ENCODE measurements at places on chromosomes 2 and 18.

DNA sequence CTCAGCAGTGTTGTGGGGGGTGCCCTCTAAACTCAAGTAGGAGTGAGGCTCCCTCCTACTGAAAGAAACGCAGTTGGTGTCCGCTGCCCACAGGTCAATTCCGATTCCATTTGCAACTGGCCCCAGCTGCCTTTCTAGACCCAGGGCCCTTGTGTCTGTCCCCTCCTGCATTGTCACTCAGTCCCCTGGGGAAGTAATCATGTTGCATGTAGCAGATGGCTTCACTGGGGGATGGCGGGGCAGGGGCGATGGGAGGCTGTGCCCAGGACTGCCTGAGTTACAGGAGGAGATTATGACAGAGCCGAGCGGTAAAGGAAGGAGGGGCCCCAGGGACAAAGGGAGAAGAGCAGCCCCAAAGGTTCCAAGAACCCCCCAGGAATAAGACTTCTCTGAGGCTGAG is 62.5 kb upstream of the SH3RF3 start:
- no peak for DNase-seq

GRCh38 chr2:231362555-231363184 is 32.8 kb upstream of the B3GNT7 start:
- DNase-seq: no peak

GRCh38 chr18:64405161-64405560 is 256.3 kb upstream of the LINC00305 start:
- DNase-seq: no peak

GRCh38 chr2:201696151-201696659 is 2.2 kb downstream of the MPP4 start:
- no peak for DNase-seq

GRCh38 chr2:70619167-70619566 is 65.5 kb upstream of the TGFA start:
- DNase-seq: no peak

Measured in GF-D8 (cell line).